GM12892 (cell line): ENCODE measurements at places on chromosomes 4 and X.

- DNase-seq, result no peak
These were observed 34.5 kb upstream of the PGRMC1 start for GRCh38 chrX:119201570-119201969.

DNA sequence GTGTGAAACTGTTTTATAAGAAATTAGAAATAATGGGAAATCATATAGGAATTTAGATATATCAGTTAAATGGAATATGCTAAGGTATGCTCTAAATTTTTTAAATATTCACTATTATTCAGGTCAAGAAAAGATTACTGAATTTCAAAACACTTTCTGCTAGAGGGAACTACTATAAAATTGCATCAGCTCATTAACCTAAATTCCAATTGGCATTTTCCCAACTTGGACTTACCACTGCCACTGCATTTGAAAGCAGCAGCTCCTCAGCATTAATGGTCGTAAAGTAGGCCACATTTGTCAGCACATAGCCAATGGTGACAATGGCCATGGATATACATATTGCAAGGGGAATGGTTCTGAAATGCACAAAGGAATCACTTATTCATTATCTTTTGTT is 57.3 kb downstream of the SLC7A11 start:
- DNase-seq, result no peak

DNA sequence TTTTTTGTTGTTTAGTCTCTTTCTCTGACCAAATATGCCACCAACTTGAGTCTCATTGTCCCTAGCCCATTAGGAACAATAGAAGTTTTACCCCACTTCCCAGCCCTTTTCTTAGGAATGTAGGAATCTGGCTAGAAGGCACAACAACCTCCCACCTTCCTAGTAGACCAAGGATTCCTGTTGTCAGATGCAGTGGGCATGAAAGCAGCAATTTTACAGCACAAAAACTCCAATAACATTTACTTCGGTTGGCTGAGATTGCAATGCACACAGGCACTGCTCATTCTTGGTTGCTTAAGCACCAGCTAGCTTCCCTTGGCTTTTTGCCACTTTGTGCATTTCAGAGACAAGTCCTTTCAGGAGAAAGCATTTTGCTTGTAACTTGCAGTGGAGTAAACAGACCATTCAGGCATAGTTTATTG is 312.8 kb downstream of the TENM3 start:
- no peak for DNase-seq

DNA sequence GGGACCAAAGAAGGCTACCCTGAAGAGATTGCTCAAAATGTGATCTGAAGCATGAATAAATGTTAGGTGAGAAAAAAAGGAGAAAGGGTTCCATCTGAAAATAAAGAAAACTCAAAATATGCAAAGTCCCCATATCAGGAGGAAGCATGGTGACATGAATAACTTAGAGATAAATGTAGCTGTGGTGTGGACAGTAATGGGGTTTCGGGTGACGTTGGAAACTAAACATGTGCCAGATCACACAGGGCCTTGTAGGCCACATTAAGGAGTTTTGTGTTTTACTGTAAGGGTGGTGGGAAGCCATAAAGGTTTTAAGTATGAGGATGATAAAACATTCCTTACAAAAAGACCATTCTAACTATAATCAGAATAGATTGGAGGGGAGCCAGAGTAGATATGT is 40.3 kb upstream of the ACSL4 start:
- no peak for DNase-seq

- DNase-seq, result no peak
These were observed 6.2 kb downstream of the FGB start for GRCh38 chr4:154569028-154569427.

DNA sequence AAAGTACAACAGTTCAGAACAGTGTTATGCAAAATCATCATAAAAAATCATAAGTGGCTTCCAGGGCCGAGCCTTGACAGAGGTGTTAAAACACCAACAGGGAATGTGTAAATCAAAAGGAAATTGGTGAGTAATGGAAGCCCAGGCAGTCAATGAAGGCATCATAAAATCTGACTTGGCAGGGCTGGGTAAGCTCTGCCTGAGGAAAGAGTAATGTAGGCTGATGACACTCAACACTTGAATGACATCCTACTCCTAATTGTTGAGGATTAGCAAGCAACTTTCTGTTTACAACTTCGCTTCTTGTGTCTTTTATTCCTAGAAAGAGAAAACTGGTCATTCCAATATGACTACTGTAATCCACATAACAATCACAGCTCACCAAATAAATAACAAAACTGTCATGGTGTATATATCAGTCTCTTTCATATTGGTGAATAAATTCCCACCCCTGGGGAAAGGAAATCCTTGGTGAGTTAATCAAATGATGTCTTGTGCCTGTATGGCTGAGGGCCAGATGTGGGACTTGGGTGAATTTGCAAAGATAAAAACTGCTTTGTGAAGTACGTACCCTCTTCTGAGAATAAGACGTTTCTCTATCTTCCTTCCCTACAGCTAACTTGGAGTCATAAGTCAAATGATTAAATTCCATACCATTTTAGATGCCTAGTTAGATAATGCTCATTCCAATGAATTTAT is 196.8 kb downstream of the DCHS2 start:
- DNase-seq, result no peak

- DNase-seq, result no peak
These were observed 478.0 kb downstream of the KCNIP4 start for GRCh38 chr4:21470535-21470934.

DNA sequence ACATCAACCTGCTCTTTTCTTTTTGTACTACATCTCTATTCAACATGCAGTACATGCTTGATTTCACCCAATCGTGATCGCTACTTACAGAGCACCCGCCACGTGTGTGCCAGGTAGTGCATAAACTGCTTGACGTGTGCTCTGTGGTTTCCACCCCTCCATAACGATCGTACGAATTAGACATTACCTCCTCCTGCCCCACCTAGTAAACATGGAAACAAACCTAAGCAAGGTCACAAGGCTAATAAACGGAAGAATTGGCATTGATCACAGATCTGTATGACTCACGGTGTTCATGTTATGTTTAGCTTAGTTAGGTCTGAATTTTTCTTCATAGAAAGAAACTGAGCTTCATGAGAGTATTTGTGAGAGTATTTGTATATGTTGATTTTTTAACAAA is 64.1 kb downstream of the STX18 start:
- DNase-seq, result no peak

GRCh38 chr4:189255636-189256035 is 685.0 kb upstream of the FRG1 start:
- no peak for DNase-seq

DNA sequence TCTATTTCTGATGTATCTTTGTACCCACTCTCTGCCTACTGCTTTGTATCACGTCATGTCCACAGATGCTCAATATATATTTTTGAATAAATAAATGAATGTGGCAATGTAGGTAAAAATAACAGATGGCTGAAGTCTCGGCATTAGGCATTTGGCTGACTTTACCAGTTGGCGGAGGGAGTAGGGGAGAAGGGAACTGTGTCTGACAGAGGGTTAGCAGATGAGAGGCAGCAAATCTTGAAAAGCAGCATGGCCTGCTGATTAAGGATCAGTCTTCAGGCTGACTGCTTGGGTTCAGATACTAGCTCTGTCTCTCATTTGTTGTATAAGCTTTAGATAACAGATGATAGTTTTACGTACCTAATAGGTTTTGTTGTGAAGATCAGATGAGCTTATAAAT is 31.9 kb upstream of the RASGEF1B start:
- no peak for DNase-seq

GRCh38 chr4:187236209-187236890 is 512.7 kb upstream of the FAT1 start:
- no peak for DNase-seq

DNA sequence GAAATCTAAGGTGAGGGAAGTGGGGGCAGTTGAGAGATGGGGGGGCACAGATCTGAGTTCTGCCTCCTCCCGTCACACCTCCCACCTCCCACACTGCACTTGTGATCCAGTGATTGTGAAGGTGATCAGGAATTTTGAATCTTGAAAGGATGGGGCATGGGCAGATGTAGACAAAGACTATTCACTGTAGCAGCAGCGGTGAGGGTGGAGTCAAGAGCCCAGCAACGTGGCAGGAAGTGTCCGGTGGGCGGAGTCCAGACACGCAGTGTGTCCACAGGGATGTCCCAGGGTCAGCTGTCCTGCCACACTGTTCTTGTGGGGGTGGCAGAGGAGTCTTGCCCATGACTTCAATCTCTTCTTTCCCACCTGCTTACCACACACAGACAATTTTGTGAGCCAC is 330.5 kb upstream of the GALNT7 start:
- no peak for DNase-seq

- DNase-seq, result no peak
These were observed 243.9 kb upstream of the VCX3A start for GRCh38 chrX:6778544-6779503.

DNA sequence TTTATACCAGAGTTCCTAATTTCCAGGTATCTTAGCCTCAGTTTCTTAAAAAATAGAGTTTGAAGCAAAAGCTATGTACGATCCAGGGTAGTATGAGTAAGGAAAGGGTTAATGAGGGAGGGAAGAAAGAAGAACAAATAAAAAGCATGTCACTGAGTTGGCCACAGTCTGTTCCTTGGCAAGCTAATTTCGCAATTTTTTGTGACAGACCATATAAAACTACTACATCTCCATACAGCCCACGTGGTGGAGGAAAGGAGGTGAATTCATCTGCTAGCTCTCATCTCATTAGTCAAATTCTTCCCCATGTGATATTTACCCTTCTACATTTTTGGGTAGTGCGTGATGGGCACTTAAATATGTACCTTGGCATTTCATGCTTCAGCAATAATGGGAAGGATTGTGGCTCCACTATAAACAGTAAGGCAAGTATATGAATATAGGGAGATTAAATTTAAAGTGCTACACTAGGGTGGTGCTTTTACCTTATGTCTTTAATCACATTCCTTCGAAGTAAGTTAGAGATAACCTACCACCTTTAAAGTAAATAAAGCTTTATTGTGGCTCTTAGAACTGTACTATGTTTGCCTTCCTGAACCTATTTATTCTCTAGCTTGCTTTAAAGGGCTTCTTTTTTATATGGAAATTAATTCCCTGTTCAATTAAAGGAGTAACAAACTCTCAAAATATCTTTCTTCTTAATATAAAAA is 102.1 kb upstream of the VAMP7 start:
- DNase-seq, result no peak

DNA sequence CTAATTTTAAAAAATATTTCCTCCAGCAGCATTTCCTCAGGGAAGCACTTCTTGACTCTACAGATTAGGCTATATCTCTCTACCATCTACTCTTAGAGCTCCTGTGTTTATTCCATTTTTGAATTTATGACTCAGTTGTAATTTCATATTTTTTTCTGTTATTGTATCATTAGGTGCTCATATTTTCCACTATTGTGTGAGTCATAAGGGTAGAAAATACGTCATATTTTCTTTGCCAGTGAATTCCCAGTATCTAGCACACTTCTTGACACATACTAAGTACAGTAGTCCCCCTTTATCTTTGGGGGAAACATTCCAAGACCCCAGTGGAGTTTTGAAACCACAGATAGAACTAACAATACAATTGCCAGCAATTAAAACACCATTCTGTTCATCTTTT is 431.2 kb downstream of the GASK1B start:
- DNase-seq, result no peak

DNA sequence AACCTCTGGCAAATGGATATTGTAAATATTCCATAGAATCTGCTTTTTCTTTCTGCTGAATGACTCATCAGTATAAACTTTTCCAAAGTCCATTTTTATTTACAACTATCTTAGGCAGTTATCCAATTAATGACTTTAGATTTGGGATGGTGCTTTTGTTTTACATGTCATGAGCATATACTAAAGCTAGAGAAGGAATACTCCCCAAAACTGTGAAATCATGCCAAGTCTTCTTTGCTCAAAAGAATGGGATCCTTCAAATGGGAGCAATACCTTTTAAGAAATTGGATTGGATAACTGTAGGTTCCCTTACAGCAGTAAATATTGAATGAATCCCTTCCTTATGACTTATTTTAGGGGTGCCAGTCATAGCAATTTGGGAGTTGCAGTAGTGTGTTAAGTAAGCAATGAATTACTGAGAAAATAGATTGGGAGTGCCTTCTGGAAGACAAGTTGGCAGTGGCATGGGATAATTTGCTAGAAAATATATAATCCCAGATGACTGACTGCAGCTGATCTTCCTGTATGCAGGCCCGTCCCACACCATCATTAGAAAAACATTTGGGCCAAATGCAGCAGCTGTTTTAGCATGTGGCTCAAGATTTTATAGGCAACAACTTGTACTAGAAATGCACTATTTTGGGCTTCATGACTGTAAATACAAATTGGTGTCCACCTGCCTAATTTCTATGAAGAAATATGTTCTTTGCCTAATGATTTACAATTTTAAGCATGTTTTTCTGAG is 2.8 kb downstream of the TMPRSS11D start:
- DNase-seq, result no peak

DNA sequence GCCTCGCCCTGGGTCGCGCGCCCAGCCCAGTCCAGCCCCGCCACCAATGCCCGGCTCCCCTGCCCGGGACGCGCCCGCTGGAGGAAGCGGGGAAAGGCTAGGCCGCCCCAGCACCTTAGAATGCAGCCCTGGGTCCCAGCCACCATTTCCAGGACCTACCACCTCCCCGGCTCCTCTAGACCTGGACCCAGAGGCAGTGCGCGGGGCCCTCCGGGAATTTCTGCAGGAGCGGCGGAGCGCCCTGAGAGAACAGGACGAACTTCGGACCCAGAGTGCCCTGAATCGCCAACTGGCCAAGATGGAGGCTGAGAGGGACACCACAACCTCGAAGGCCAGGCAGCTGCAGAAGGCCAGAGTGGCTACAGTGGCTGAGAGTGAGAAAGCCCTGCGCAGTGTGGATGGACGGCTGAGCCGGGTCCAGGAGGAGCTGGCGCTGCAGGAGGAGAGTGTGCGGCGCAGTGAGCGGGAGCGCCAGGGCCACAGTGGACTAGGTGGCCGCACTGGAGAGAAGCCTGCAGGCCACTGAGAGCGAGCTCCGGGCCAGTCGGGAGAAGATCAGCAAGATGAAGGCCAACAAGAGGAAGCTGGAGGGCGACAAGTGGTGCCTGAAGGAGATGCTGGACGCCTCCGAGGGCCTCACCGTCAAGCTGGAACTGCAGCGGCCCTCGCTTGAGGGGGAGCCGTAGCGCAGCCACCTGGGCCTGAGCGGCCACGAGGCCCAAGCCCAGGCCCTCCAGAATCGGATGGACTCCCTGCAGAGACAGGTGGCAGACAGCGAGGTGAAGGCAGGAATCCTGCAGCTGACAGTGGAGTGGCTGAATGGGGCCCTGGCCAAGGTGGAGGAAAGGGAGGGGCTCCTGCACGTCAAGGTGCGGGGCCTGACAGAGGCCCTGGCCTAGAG is 15.5 kb downstream of the SMIM10L2A start:
- DNase-seq, result no peak

DNA sequence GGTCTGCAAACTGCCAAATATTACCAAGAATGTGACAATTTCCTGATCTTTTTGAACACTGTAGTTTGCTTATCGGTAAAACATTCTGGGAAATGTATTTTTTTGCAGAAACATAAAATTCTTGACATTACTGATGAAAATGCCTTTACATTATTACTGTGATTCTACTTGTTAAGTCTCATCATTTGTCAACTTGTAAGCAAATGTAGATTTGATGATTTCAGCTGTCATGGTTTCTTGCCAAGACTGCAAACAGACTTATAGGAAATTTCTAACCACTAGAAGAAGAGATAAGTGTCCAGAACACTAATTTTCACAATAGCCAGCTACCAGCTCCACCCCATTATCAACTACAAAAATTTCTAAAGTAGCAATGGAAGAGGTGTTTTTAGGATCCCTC is 560.4 kb downstream of the STPG2 start:
- DNase-seq, result no peak
